ENCODE measurements at places on chromosomes 7 and 10. TPM values are rescaled to one million over a fixed set of nuclear protein-coding genes. Genes with fewer than 3 reads are reported as not detected.

DNA sequence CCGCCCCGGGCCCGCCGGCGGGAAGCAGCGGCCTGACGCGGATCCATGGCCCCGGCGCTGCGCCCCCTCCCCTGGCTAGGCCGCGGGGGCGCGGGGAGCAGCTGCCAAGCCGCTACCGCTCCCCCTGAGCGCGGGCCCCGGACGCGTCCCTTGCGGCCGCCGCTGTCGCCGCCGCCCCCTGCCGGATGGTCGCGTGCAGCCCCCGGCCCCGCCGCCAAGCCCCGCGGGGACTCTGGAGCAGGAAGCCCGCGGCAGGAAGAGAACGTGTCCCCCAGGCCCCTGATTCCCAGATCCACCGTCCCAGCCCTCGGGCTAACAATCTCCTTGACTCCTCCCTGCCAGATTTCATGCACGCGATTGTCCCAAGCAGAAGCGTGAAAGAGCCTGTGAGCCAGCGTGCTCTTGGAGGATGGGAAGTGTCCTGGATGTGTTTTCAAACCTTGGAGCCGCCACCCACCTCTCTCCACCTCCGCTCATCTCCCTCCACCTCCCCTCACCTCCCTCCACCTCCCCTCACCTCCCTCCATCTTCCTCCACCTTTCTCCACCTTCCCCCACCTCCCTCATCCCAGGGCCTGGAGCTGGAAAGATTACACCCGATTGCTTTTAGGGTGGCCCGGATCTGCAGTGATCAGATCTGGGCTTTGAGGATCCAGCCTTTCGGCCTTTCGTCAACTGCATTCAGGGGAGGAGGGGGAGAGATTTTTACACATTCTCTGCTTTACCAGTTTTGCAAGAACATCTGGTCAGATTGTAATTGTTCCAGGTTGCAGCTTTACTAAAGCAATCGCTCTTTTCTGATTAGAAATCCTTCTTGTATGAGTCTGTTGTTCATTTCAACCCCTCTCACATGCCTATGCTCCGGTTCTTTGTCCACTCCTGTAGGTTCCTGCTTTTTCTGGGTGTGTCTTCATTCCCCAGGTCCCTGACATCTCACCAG lies 570 bp upstream of the PRTFDC1 start:
- peak; percentile 59 for DNase-seq
- no peak overlapping the region for H3K27ac ChIP-seq
- peaks cover 17% of the 10 kb centered on the region for H3K4me1 ChIP-seq
- H3K4me3 ChIP-seq: peak overlapping the region; percentile 67
- peaks cover 4% of the 10 kb centered on the region for H3K27me3 ChIP-seq

DNA sequence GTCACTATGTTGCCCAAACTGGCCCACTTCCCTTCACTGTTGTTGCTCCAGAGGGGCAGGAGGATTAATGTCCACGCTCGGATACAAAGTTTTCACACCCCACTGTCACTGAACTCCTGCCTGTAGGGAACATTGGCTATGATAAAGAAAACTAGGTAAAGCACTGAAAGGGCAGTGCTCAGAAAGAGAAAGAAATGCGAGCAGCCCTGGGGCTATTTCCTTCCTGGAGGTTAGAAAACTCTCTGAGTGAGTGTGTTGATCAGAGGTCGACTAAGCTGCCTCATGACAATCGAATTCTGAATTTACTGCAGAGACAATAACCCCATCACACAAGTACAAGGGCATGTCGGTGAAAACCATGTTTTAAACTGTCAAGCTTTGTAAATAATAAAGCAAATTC lies 227.2 kb upstream of the PITRM1 start:
- no peak for DNase-seq
- no peak overlapping the region for H3K27ac ChIP-seq
- peaks cover 2% of the 10 kb centered on the region for H3K4me1 ChIP-seq
- H3K4me3 ChIP-seq: no peak overlapping the region

GRCh38 chr10:123821136-123821535 lies 70.5 kb downstream of the CPXM2 start:
- H3K36me3 ChIP-seq: no peaks in the 10 kb centered on the region
- peaks cover 7% of the 10 kb centered on the region for H3K27me3 ChIP-seq
- no peak overlapping the region for H3K4me3 ChIP-seq
- no peaks in the 10 kb centered on the region for H3K4me1 ChIP-seq

GRCh38 chr10:115141254-115141653 lies 48.1 kb downstream of the ATRNL1 start:
- no peak overlapping the region for H3K27ac ChIP-seq
- peaks cover 15% of the 10 kb centered on the region for H3K27me3 ChIP-seq
- H3K4me1 ChIP-seq: no peaks in the 10 kb centered on the region
- no peak overlapping the region for H3K4me3 ChIP-seq
- H3K36me3 ChIP-seq: no peaks in the 10 kb centered on the region

DNA sequence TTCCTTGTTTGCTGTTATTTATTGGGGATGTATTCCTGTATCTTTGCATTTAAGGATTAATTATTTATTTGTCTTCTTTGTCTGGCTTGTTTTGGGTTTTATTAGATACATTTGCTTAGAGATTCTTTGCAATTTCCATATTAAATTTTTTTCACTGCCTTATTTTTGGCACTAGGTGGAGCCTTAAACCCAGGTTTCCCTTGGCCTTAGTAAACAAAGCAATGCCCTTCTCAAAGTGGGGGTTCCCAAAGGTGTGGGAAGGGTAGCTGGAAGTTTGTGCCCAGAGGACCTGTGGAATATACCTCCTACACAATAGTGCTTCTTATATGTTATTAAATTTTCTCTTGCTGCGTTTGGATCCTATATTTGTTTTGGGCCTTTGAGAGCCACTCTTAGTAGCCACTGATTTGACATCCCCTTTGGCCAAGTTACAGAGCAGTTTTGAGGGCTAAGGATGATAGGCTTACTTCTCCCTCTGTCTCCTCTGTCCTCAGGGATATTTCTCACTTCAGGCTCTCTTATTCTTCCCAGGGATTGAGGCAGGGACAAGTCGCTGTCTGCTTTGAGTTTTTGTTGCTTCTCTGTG lies 162.3 kb downstream of the ITGB1 start:
- H3K36me3 ChIP-seq: no peaks in the 10 kb centered on the region
- no peak overlapping the region for H3K27ac ChIP-seq
- no peaks in the 10 kb centered on the region for H3K27me3 ChIP-seq
- DNase-seq: no peak
- H3K4me1 ChIP-seq: peaks cover 2% of the 10 kb centered on the region
- H3K4me3 ChIP-seq: no peak overlapping the region

The C10orf105 gene
- 0.34 TPM for total RNA-seq

The VPS37D gene
- total RNA-seq: 0.39 TPM

Measured in activated CD4-positive, alpha-beta T cell treated with anti-CD3 and anti-CD28 coated beads for 36 hours (primary cell).